ENCODE measurements at places on chromosomes 1 and 21. TPM values are rescaled to one million over a fixed set of nuclear protein-coding genes. Genes with fewer than 3 reads are reported as not detected.

- ATAC-seq: no peak
Observed at GRCh38 chr21:45555251-45555556, 13.0 kb upstream of the SLC19A1 start.

DNA sequence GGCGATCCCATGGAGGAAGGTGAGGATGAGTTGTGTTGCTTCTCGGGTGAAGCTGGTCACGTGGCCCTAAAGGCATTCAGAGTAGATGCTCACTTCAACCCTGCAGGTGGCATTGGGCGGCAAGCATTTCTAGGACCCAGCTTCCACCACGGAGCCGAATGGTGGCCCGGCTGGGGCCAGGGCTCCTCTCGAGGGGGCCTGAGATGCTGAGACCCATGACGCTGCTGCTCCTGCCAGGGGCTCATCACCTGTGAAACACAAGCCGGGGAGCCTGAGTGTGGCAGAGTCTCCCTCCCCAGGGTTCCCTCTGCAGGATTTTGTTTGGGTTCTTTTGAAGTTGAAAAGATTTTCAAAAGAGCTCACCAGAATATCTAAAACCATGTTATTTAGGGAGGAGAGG lies 41.2 kb downstream of the ABCG1 start:
- ATAC-seq: no peak

DNA sequence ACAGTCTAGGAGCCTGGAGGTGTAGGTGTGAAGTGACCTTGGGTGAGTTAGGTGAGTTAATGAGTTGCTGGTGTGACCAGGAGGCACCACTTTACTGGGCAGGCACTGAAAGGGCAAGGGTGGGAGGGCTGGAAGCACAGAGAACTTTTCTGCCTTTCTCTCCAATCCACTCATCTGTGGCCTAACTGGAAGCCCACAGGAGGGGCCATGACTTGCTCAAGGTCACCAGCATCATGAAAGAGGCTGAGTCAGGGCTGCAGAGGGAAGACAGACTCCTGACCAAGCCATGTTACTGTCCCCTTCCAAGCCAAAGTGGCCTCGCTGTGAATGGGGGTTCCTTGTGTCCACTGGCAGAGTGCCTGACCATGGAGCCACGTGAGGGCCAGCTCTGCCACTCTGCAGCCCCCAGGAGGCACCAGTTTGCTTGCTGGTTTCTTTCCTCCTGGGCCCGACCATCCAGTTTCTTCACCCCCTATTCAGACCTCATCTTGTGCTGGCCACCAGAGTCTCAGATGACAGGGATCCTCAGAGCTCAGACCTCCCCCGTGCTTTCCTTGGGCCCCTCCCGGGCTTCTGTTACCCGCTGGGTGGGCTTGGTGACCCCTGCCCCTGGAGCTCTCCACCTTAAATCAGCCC lies 4.3 kb upstream of the BSND start:
- no peak for ATAC-seq

- ATAC-seq: no peak
Observed at GRCh38 chr1:86082183-86082582, 74.4 kb downstream of the COL24A1 start.

- ATAC-seq: no peak
Observed at GRCh38 chr1:14435368-14436023, 163.0 kb upstream of the KAZN start.

- peak; percentile 19 for ATAC-seq
Observed at GRCh38 chr1:167904652-167905130, 9.2 kb downstream of the ADCY10 start.

GRCh38 chr1:82377201-82377884 lies 576.6 kb downstream of the ADGRL2 start:
- ATAC-seq: no peak

- ATAC-seq: no peak
Observed at GRCh38 chr1:97907886-97908285, 12.9 kb downstream of the DPYD start.

DNA sequence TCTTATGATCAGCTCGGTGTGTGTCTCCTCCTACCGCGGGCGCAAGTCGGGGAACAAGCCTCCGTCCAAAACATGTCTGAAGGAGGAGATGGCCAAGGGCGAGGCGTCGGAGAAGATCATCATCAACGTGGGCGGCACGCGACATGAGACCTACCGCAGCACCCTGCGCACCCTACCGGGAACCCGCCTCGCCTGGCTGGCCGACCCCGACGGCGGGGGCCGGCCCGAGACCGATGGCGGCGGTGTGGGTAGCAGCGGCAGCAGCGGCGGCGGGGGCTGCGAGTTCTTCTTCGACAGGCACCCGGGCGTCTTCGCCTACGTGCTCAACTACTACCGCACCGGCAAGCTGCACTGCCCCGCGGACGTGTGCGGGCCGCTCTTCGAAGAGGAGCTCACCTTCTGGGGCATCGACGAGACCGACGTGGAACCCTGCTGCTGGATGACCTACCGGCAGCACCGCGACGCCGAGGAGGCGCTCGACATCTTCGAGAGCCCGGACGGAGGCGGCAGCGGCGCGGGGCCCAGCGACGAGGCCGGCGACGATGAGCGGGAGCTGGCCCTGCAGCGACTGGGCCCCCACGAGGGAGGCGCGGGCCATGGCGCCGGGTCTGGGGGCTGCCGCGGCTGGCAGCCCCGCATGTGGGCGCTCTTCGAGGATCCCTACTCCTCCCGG lies 1.5 kb downstream of the KCNC4 start:
- ATAC-seq: peak; percentile 2

The GABRD gene
- not detected for total RNA-seq

The HAPLN2 gene
- 1.5 TPM for total RNA-seq

The REN gene
- not detected for total RNA-seq

The MRPS21 gene
- total RNA-seq: 82.9 TPM

Measured in activated T-helper 17 cell treated with anti-CD3 and anti-CD28 coated beads, Interleukin-2, amount 50 U/mL, for 72 hours (primary cell).